Frontal cortex (tissue), 4 donors: ENCODE measurements at places on chromosomes 5 and 9. TPM values are rescaled to one million over a fixed set of nuclear protein-coding genes. Genes with fewer than 3 reads are reported as not detected.

- no peak for DNase-seq
Observed at GRCh38 chr9:6150483-6150882, 65.1 kb upstream of the IL33 start.

Gene PCDHGB7
- 10.6 TPM for total RNA-seq

Gene IFNA2
- not detected for total RNA-seq

Gene SCGB3A1
- total RNA-seq = not detected
